ENCODE measurements at places on chromosomes 7 and 10. TPM values are rescaled to one million over a fixed set of nuclear protein-coding genes. Genes with fewer than 3 reads are reported as not detected.
A peak's percentile ranks its signal among the peaks of the same experiment; 100 is the strongest.

The CPVL gene
- total RNA-seq: not detected

The ARHGAP22 gene
- total RNA-seq: not detected

DNA sequence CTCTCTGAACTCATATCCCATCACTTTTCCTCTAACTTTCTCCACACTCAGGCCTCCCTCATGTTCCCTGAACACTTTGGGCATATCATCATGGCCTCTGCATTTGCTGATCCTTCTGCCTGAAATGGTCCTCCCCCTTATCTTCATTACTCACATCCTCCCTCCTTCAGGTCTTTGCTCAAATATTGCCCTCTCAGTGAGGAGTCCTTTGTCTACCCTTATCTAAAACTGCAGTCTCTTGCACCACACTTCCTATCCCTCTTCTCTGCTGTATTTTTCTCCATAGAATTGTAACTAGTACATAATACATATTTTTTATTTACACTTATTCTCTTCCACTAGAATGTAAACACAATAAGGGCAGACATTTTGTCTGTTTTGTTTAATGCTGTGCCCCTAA is 41.7 kb downstream of the DNAJC1 start:
- no peak for DNase-seq
- H3K36me3 ChIP-seq: peaks cover 4% of the 10 kb centered on the region
- H3K4me3 ChIP-seq: no peak overlapping the region
- peaks cover 10% of the 10 kb centered on the region for H3K4me1 ChIP-seq

GRCh38 chr10:71203716-71204115 is 8.7 kb upstream of the UNC5B start:
- no peaks in the 10 kb centered on the region for H3K36me3 ChIP-seq
- no peaks in the 10 kb centered on the region for H3K4me1 ChIP-seq
- peaks cover 29% of the 10 kb centered on the region for H3K27me3 ChIP-seq
- no peak for DNase-seq
- H3K27ac ChIP-seq: no peak overlapping the region

- no peak overlapping the region for H3K27ac ChIP-seq
- no peaks in the 10 kb centered on the region for H3K27me3 ChIP-seq
- DNase-seq: no peak
- H3K36me3 ChIP-seq: no peaks in the 10 kb centered on the region
- H3K4me1 ChIP-seq: peaks cover 25% of the 10 kb centered on the region
Measured at GRCh38 chr10:84270708-84271107, 25.9 kb downstream of the RGR start.

DNA sequence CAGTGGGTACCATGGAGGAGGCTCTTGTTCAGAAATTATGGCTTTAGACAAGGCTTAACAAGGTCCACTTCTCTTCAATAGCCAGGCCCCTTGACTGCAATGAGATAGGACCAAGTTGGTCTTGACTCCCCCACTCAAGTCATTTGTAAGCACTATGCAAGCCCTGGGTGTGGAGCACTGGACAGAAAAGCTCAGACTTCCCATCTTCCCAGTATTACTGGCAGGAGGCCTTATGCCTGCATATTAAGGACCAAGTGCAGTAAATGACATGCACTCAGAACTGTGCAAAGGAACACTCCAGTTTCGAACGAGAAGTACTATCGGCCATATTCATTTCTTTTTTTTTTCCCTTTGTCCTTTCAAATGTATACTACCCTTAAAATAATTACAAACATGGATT is 318.3 kb upstream of the LRRN3 start:
- no peaks in the 10 kb centered on the region for H3K36me3 ChIP-seq
- no peak overlapping the region for H3K4me3 ChIP-seq
- H3K4me1 ChIP-seq: no peaks in the 10 kb centered on the region
- H3K27me3 ChIP-seq: no peaks in the 10 kb centered on the region

DNA sequence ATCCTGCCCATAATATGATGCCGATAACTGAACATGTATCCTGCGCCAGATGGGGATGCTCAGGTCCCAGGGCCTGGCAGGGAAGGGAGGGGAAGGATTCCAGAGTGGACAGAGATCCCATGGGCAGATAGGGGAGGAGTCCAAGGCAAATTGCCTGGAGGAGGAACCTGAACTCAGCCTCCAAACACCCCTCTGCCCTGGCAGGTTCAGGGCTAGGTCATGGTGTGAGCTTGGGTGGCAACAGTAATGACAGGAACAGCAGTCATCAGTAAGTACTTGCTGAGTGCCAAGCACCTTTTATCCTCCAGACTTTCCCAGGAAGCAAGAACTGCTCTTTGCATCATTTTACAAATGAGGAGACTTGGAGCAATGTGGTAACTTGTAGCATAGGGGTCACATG is 3.8 kb upstream of the PALD1 start:
- H3K27me3 ChIP-seq: peaks cover 8% of the 10 kb centered on the region
- H3K27ac ChIP-seq: no peak overlapping the region
- no peak for DNase-seq

DNA sequence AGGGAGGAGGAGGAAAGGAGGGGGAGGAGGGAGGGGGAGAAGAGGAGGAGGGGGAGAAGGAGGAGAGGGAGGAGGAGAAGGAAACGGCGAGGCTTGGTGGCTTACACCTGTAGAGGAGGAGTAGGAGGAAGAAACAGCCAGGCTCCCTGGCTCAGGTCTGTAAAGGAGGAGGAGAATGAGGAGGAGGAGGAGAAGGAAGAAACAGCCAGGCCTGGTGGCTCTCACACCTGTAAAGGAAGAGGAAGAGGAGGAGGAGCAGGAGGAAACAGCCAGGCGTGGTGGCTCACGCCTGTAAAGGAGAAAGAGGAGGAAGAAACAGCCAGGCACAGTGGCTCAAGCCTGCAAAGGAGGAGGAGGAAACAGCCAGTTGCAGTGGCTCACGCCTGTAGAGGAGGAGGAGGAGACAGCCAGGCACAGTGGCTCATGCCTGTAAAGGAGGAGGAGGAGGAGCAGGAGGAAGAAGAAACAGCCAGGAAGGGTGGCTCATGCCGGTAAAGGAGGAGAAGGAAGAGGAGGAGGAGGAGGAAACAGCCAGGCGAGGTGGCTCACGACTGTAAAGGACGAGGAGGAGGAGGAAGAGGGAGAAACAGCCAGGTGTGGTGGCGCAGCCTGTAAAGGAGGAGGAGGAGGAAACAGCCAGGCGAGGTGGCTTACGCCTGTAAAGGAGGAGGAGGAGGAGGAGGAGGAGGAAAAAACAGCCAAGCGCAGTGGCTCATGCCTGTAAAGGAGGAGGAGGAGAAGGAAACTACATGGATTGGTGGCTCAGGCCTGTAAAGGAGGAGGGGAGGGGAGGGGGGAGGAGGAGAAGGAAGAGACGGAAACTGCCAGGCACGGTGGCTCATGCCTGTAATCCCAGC is 14.9 kb upstream of the CRCP start:
- peak; percentile 53 for DNase-seq
- peak overlapping the region; percentile 65 for H3K4me3 ChIP-seq
- peaks cover 11% of the 10 kb centered on the region for H3K4me1 ChIP-seq
- no peaks in the 10 kb centered on the region for H3K36me3 ChIP-seq

DNA sequence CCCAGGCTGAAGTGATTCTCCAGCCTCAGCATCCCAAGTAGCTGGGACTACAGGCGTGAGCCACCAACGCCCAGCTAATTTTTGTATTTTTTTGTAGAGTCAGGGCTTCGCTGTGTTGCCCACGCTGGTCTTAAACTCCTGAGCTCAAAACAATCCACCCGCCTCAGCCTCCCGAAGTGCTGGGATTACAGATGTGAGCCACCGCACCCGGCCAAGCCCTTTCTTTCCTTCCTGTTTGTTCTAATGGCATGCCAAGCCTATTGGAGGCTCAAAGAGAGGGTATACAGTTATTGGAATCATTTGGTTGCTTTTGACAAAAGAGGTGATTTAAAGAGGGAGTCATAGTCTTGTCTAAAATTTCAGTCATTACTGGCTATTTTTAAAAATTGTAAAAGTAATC is 46.0 kb upstream of the TRIM8 start:
- H3K27me3 ChIP-seq: no peaks in the 10 kb centered on the region
- peaks cover 7% of the 10 kb centered on the region for H3K36me3 ChIP-seq
- no peak for DNase-seq
- H3K4me1 ChIP-seq: no peaks in the 10 kb centered on the region
- no peak overlapping the region for H3K4me3 ChIP-seq

DNA sequence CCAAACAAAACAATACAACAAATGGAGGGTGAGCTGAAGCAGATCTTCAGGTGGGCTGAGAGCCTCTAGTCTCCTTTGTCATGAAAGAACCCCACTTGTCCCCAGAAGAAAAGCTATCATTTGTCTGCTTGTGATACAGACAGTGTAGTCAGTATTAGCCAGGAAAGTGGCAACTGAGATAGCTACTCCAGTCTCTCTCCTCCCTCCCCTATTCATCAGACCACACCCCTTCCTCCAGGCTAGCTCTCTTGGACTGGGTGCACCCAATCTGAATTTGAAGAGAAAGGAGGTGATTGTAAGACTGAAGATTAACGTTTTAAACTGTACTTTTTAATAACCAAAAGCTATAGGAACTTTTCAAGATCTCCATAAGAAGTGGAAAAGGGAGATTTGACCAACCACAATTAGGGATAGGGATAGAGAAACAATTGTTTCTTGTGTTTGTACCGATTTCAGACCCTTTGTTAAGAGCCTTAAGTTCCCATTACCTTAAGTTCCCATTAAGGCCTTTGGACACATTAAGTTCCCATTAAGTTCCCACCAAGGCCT is 14.1 kb downstream of the BMPR1A start:
- no peak overlapping the region for H3K27ac ChIP-seq
- no peak overlapping the region for H3K4me3 ChIP-seq
- no peaks in the 10 kb centered on the region for H3K36me3 ChIP-seq
- peaks cover 12% of the 10 kb centered on the region for H3K4me1 ChIP-seq
- no peaks in the 10 kb centered on the region for H3K27me3 ChIP-seq

DNA sequence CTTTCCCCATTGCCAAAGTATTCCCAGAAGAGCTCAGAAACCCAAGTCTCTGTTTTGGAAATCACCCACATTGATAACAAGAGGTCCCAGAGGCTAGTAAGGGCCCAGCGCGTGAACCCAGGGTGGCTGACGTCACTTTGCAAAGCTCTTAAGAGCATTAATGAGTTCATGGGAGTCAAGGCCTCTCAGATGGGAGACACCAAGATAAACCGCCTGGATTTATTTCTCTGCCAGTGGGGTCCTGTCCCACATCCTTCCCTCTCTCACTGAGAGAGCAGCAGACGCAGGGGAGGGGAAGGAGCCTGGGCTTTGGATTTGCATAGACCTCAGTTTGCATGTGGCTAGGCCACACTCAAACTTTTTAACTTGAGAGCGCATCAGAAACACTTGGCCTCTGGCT is 184.8 kb upstream of the PDE1C start:
- no peak overlapping the region for H3K27ac ChIP-seq
- DNase-seq: no peak
- no peaks in the 10 kb centered on the region for H3K27me3 ChIP-seq
- H3K36me3 ChIP-seq: no peaks in the 10 kb centered on the region
- no peak overlapping the region for H3K4me3 ChIP-seq
- no peaks in the 10 kb centered on the region for H3K4me1 ChIP-seq

GRCh38 chr10:9230625-9231024 is 1176.1 kb downstream of the GATA3 start:
- no peak overlapping the region for H3K4me3 ChIP-seq
- no peak overlapping the region for H3K27ac ChIP-seq
- H3K27me3 ChIP-seq: peaks cover 29% of the 10 kb centered on the region
- no peak for DNase-seq

Measured in activated CD4-positive, alpha-beta memory T cell treated with anti-CD3 and anti-CD28 coated beads for 36 hours (primary cell).